NCI-H187 treated with DMSO at 0.1 percent for 48 hours (cell line): ENCODE measurements at places on chromosomes 5 and 9.

DNA sequence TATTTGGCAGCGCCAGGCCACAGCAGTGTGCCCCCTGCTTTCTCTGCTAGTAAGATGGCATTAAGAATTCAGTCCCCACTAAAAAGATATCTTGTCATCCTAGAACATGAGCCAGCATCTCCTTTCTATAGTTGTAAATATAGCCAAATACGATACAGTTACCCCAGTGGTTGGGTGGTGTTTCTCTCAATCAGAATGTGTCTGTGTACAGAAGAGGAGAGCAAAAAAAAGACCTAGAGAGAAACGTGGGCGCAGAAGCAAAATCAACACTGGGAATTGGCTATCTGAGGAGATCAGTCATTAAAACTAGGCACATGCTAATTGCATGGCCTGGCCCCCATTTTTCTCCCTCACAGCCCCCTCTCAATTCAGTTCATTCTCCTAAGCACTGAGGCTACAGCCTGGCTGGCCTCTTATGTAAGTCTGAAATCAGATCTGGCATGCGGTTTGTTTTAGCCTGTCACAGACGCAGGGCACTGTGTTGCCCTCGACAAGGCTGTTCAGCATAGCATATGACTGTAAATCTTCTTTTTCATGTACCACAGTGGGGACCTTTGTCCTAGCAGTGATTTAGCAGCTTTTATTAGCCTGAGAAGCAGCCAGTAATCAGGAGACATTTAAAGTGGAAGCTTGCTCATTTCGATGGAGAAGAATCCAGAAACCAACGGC is 57.8 kb downstream of the RORB start:
- no peak for DNase-seq

DNA sequence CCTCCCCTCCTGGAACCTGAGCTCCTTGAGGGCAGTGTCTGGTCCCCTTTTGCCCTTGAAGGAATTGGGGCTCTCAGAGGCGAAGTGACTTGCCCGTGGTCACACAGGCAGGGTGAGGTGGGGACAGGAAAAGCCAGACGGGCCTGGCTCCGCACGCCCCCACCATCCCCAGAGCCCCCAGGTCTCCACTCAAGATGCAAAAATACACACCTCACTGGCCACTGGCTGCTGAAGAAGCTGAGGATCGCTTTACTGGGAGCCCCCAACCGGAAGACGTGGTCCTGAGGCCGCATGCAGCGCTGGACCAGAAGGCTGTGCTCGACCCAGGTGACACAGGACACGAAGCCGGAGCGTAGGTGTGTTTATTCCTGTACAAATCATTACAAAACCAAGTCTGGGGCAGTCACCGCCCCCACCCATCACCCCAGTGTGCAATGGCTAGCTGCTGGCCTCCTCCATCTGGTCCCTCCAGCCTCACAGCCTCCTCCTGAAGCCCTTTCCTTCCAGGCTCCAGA is 7.6 kb upstream of the AK1 start:
- DNase-seq, result no peak

- no peak for DNase-seq
Observed at GRCh38 chr5:176866707-176867310, 32.3 kb downstream of the HK3 start.

GRCh38 chr5:158033724-158034123 is 174.8 kb upstream of the CLINT1 start:
- no peak for DNase-seq

- no peak for DNase-seq
Observed at GRCh38 chr5:100469767-100470166, 65.4 kb upstream of the FAM174A start.

DNA sequence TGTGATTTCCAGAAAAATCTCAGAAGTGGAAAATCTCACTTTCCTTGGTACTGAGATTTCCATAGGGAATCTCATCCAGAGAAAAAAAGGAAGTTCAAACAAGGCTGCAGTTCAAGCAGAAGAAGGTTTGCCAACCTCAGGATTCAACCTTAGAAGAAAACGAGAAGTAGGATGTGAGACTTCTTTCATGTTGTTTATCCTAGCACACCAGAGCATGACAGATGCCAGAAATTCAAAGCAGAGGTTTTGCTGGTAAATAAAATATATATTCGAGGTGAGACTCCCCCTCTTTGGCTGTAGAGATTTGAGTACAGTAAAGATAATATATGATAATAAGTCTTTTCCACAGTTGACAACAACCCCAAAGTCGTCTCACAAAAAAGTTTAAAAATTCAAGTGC is 116.9 kb upstream of the SMC2 start:
- DNase-seq, result no peak

GRCh38 chr9:126893079-126893478 is 21.5 kb upstream of the RALGPS1 start:
- DNase-seq, result no peak

GRCh38 chr9:97919217-97919813 is 3.0 kb downstream of the TRMO start:
- DNase-seq, result no peak

- DNase-seq, result no peak
Observed at GRCh38 chr5:68193481-68194036, 22.0 kb upstream of the PIK3R1 start.

DNA sequence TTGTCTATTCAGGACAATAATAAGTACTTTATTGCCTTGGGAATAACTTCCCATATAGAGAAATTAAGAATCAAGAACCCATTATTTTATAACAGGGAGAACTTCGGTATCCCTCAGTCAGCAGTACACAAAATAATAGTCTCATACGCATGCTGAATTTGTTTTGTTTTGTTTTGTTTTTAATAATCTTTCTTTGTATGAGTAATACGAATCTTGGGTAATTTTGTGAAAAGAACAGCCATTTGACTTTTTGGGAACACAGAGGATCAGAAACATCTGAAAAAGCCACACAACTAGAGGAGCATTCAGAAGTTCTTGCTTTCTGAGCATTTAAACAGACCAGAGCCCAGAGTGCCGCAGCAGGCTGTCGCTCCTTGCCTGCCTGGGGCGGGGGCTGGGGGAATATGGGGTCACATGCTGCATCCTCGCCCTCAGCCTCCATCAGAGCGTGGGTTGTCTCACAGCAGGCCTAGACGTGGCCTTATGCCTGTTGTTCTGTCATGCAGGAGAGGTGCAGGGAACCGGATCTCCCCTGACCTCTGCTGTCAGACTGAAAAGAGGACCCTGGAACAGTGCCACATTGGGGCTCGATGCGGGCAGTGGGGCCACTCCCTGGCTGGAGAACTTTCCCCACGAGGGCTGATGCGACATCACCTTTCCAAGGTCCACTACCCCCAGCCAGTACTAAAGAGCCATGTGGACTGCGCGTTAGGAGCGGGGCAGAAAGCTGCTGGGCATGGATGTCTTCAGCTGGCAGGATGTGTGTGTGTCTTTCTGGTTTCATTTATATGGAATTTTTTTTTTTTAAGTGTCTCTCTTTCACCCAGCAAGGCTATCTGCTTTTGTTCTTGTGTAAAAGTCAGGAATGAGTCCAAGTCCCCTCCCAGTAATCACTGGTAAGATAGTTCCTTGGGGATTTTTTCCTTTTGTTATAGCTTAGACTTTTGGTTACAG is 133.4 kb upstream of the OTULINL start:
- DNase-seq, result no peak

DNA sequence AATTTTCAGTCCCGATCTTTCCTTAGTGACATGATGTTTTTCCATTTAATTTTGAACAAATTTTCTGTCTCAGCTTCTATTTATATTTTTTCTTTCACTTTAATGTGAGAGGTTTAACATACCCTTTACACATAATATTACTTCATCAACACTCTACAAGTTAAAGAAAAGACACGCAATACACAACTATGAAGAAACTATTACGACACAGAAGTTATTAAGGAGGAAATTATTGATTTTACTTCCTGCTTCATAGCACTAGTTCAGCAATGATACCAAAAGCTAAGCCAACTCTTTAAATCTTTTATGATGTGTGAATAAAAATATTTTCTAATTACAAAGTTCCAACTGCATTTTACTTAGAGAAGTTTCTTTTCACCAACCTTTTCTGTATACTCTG is 432.3 kb upstream of the DAB2 start:
- DNase-seq, result no peak

DNA sequence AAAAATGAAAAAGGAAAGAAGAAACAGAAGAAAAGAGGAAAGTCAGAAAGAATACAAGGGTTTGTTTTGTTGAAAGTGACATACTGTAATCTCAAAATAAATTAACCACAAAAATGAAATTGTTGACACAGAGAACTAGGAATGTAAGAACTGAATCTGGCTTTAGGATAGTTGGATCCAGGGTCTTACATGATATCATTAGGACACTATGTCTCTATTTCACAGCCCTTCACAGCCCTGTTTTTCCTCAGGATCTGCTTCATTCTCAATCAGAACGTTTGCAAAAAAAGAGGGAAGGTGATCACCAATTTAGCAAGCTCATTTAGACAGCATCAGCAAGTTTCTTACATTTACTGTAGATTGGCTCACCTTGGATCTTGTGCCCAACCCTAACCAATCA is 188.5 kb upstream of the NREP start:
- DNase-seq, result no peak

GRCh38 chr5:6328173-6328572 is 50.2 kb downstream of the MED10 start:
- no peak for DNase-seq

DNA sequence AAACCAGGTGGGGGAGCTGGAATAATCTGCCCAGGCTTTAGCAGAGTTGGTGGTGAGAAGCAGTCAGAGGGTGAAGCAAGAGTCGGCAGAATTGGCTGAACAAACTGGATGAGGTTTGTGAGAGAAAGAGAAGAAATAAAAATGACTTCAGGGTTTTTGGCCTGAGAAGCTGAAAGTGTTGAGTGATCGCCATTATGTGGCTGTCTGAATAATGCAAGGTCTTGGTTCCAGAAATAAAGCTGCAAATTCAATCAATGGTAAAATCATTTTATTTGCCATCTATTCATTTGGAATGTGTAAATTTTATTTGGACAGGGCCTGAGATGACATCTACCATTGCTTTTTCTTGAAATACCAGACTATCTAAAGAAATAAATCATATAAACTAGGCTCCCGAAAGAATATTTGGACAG is 50.4 kb upstream of the DAB2 start:
- DNase-seq, result no peak

DNA sequence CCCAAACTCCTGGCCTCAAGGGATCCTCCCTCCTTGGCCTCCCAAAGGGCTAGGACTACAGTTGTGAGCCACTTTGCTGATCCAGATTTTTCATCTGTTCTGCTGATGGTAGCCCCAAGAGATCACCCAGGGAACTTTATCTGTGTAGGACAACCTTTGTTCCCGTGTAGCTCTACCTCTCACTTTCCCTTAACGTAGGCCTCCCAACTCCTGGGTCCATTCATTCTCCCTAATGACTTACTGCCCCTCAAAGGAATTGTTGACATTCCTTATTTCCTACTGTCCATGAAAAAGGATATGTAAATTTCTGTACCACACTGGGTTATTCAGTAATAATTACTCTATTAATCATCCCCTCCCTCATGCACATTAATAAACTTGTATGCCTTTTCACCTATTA is 51.0 kb upstream of the PHF24 start:
- DNase-seq, result no peak

- DNase-seq, result no peak
Observed at GRCh38 chr9:6600006-6600405, 45.5 kb downstream of the GLDC start.

DNA sequence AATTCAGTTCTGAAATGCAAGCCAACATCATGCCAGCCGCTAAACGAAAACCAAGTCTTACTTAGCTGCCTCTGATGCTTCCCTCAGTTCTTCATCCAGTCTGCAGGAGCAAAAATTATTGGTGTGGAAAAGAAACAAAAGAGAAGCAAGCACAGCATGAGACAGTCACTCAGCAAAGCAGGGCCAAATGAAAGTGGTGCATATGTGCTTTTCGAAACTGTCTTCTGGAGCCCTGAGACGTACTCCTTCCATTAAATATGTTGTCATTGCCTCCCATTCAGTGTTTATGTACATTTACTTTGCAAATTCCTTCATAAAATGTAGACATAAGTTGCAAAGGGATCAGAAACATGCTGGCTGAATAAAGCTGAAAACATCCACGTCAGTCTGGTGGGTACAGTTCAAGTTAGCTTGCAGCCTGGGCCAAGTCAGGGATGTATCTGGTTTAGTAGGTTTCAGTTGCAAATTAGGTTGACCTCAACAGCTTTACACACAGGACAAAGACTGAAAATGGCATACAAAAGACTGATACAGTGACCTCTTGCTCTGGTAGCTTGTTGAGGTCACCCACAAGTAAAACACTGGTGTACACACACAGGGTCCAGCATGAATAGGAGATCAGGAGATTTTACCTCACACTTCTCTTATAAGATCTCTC is 139.7 kb upstream of the PCA3 start:
- DNase-seq, result no peak

GRCh38 chr5:134026521-134027287 is 21.9 kb upstream of the VDAC1 start:
- peak; percentile 7 for DNase-seq

DNA sequence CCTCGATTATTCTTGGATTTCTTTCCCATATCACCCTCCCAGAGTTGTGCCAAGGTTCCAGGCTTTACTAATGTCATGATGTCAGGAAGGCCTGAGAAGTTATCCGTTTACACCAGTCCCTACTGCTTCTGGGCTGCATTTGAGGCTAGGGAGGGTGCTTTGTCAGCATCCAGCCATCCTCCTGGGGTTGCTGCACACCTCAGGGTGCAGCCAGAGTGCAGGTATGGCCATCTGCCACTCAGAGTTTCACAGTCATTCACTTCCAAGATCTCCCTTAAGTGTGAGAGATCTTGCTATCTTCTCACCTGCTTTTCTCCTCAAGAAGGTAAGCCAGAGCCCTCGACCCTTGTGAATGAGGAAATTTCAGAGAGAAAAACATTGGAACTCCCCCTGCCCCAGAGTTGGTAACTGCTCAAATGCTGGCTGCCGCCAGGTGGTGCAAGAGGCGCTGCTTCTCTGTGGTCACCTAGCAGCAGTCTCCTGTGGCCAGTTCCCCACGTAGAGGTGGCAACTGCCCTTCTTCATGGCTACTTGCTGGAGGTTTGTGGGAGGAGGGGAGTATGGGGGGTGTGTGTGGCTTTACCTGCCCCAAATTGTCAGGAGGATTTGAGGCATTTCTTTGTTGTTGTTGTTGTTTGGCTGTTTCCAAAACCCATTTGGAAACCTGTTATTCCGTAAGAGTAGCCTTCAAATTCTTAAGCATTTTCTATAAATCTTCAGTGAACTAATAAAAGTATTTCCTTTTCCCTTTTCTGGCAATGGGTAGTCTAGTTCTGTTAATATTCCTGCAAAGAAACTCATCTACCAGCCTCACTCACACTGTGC is 259.6 kb upstream of the DMRT1 start:
- DNase-seq, result no peak

DNA sequence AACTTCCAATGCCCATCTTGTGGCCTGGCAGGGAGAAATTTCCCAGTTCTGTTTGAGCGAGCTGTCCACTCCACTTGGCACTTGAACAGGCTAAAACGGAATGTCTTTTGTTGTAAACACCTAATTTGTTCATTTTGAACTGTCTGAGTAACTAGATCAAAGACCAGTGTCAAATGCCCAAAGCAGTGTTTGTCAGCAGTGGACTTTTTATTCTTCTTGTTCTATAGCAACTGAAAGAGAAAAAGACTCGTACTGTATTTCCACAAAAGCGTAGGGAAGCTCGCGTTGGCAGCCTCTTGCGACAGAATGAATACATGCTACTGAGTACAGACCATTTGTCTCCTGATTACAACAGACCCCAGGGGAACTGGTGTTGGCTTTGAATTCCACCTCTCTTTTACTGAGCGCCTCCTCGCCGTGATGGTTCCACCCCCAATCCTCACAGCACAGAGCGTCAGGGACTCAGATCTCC is 601.8 kb upstream of the ZNF608 start:
- DNase-seq, result no peak

GRCh38 chr9:83959061-83959460 is 21.0 kb downstream of the HNRNPK start:
- no peak for DNase-seq

GRCh38 chr5:67808340-67808739 is 407.2 kb upstream of the PIK3R1 start:
- DNase-seq, result no peak

GRCh38 chr5:76303921-76304320 is 99.2 kb upstream of the IQGAP2 start:
- DNase-seq, result peak; percentile 18
